ENCODE measurements at places on chromosomes 4 and X. TPM values are rescaled to one million over a fixed set of nuclear protein-coding genes. Genes with fewer than 3 reads are reported as not detected.

DNA sequence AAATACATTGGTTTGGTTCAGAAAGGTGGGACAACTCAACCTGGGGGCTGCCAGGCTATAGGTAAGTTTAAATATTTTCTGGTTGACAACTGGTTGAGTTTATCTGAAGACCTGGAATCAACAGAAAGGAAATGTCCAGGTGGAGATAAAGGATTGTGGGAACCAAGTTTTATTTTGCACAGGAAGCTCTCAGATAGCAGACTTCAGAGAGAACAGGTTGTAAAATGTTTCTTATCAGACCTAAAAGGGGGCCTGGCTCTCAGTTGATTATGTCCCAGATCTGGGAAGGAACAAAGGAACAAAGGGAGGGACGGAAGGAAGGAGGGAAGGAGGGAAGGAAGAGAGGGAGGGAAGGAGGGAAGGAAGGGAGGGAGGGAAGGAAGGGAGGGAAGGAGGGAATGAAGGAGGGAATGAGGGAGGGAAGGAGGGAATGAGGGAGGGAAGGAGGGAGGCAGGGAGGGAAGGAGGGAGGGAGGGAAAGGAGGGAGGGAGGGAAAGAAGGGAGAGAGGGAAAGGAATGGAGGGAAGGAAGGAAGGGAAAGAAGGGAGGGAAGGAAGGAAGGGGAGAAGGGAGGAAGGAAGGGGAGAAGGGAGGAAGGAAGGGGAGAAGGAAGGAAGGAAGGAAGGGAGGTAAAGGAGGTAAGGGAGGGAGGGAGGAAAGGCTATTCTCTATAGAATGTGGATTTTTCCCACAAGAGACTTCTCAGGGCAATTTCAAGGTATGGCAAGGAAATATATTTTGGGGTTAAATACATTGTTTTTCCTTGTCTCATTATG lies 186.7 kb downstream of the DHRSX start:
- no peak for DNase-seq
- no peaks in the 10 kb centered on the region for H3K27me3 ChIP-seq
- no peak overlapping the region for H3K4me3 ChIP-seq
- H3K4me1 ChIP-seq, result no peaks in the 10 kb centered on the region
- no peak overlapping the region for H3K27ac ChIP-seq

GRCh38 chr4:1227816-1228215 lies 21.1 kb downstream of the CTBP1 start:
- H3K4me1 ChIP-seq, result no peaks in the 10 kb centered on the region
- H3K36me3 ChIP-seq, result peaks cover 34% of the 10 kb centered on the region
- DNase-seq, result no peak
- H3K4me3 ChIP-seq, result no peak overlapping the region
- H3K27ac ChIP-seq, result no peak overlapping the region
- H3K27me3 ChIP-seq, result no peaks in the 10 kb centered on the region

KCNIP4 gene
- total RNA-seq, result 15.9 TPM

SERPINA7 gene
- total RNA-seq, result not detected

ANOS1 gene
- total RNA-seq, result 22.5 TPM

- no peaks in the 10 kb centered on the region for H3K27me3 ChIP-seq
- DNase-seq, result no peak
- H3K36me3 ChIP-seq, result no peaks in the 10 kb centered on the region
- no peak overlapping the region for H3K27ac ChIP-seq
Observed at GRCh38 chr4:53355930-53356521, 9.8 kb downstream of the SCFD2 start.

- H3K4me3 ChIP-seq, result no peak overlapping the region
- peaks cover 30% of the 10 kb centered on the region for H3K27me3 ChIP-seq
- no peaks in the 10 kb centered on the region for H3K36me3 ChIP-seq
- peak; percentile 50 for DNase-seq
- H3K4me1 ChIP-seq, result peaks cover 8% of the 10 kb centered on the region
Observed at GRCh38 chrX:110442635-110443034, 84.0 kb downstream of the RTL9 start.

- H3K27me3 ChIP-seq, result no peaks in the 10 kb centered on the region
- no peak overlapping the region for H3K27ac ChIP-seq
- H3K4me1 ChIP-seq, result no peaks in the 10 kb centered on the region
- no peak overlapping the region for H3K4me3 ChIP-seq
- no peak for DNase-seq
Observed at GRCh38 chr4:99529228-99529627, 18.4 kb downstream of the C4orf17 start.

GRCh38 chrX:100264200-100264599 lies 145.9 kb downstream of the PCDH19 start:
- no peaks in the 10 kb centered on the region for H3K36me3 ChIP-seq
- no peak for DNase-seq
- no peaks in the 10 kb centered on the region for H3K27me3 ChIP-seq
- no peak overlapping the region for H3K4me3 ChIP-seq

ZXDA gene
- total RNA-seq, result 7.4 TPM

SRPX2 gene
- 0.03 TPM for total RNA-seq

USP53 gene
- 28.1 TPM for total RNA-seq

DCK gene
- 10.1 TPM for total RNA-seq

All from cardiac muscle cell (in vitro differentiated cells and primary cell).